ENCODE measurements at places on chromosomes 2 and 18.
A peak's percentile ranks its signal among the peaks of the same experiment; 100 is the strongest.

GRCh38 chr18:47750889-47751423 lies 179.5 kb downstream of the SMAD2 start:
- DNase-seq, result no peak

GRCh38 chr2:161238265-161238559 lies 70.0 kb upstream of the PSMD14 start:
- no peak for DNase-seq

- no peak for DNase-seq
Measured at GRCh38 chr2:96877042-96877451, 7.2 kb upstream of the SEMA4C start.

DNA sequence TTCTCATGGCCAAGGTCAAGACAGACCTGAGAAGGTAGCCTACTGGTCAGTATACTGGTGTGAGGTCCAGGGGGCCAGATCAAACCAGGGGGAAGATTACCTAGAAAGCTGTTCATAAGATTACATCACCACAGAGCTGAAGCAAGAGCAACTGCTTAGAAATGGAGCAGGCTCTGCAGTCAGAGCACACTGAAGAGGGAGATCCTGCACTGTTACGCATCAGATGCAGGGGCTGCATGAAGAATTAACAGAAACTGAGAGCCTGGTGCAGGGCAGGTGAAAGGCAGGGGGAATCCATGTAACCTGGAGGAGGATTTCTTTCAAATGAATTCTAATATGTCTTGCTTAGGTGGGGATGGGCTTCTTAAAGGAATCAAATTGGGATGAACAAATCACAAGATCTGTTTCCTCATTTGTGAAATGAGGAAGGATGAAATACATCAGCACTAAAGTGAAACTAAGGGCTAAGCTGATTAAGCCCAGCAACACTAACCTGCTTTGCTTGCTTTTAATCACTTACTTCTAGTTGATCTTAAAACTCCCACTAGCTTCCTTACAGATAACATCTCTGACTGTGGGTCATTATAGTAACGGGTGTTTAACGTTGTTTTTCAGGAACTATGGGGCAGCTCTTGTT lies 74.3 kb upstream of the ADAM23 start:
- no peak for DNase-seq

- no peak for DNase-seq
Measured at GRCh38 chr18:68148863-68149262, 566.0 kb downstream of the TMX3 start.

DNA sequence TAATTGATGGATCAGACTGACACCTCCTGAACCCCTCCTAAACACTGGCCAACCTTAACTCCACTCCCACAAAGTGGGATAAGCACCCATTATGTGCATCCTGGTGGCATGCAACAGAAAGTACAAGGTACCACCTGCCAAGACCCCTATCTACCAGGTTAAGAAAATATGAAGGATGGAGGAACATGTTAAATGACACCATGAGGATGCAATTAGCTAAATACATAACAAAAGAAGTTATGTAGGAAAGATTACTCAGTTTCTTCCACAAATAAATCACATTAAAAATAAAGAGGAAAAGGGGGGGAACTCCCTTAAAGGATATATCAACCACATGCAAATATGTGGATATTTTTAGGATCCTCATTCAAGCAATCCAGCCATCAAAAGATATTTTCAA lies 12.6 kb downstream of the CTAGE1 start:
- no peak for DNase-seq

GRCh38 chr18:69968039-69968438 lies 20.4 kb upstream of the CD226 start:
- no peak for DNase-seq

DNA sequence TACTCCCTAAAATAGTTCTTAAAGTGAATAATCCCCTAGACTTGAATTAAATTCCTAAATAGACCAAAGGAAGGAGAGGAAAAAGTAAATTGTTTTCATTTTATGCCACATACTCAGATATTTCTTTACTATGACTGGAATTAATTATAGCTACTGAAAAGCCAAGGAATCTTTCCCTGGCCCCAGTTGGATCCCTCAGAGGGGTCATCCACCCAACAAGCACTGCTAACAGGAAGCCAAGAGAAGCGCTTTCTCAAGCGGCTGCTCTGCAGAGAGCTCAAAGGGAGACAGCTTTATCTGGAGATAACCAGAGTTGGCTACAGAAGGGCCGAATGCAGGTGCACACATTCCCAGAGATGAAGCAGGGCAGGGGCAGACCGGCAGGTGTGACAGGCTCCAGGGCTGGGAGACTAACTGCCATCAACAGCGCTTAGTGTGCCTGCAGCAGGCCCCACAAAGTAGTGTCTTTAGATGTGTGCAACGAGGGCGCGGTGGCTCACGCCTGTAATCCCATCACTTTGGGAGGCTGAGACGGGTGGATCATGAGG lies 51.1 kb downstream of the POLR1A start:
- peak; percentile 4 for DNase-seq

DNA sequence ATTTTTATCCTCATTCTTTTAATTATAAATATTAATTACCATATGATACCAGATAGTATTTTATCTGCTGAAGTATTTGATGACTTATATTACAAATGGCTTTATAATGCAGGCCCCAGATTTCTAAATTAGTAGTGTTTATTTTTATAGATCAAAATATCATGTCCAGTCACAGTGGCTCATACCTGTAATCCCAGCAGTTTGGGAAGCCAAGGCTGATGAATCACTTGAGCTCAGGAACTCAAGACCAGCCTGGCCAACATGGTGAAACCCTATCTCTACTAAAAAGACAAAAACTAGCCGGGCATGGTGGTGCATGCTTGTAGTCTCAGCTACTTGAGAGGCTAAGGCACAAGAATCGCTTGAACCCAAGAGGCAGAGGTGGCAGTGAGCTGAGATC lies 100.1 kb upstream of the ARHGAP15 start:
- no peak for DNase-seq

DNA sequence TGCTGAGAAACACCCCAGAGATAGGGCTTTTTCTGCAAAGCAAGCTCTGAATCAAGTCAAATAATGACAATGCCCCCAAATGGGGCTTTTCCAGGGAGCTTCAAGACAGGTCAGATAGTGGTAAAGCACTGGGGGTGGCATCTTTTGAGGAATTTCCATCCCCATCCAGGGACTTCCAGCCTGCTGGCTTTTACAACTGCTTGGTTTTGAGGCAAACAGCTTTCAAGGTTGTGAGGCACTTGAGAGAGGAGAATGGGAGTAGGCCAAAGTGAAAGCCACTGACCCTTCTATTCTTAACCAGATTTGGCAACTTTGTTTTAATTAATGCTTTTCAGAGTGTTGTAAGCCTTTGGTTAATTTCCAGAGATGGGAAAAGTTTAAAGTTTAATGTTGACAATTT lies 762.0 kb upstream of the POU3F3 start:
- no peak for DNase-seq

GRCh38 chr2:72149556-72150156 lies 2.0 kb upstream of the CYP26B1 start:
- no peak for DNase-seq

DNA sequence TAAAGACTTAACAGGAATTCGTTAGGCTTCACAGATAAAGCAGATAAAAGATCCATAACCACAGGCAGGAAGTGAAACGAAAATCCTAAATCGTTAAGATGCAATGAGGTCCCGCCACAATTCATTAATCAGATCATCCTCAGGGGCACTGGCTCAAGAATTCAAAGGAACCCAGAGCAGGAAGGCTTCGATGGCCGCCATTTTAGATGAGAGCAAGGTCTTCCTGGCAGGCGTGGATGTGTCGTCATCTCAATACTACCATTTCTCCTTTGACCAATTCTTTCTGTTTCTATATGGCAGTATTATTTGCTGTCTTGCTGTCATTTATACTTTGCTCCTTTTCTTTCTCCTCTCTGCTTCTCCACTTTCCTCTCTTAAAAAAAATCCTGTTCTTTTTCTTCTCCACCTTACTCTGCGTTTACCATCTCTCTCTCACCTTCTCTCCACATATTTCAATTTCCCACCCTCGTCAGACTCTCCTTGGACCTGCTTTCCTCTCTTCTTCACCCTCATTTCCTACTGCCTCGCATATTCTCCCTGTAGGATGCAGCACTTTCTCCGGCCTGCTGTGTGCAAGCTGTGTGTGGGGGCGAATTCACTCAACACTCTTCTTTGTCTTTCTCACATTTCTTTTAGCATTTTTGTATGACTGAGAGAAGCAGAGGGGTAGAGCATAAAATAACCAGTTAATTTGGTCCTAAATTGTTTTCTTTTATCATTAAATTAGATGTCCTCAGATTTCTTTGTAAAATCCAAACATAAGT lies 35.1 kb upstream of the LHCGR start:
- DNase-seq, result no peak

DNA sequence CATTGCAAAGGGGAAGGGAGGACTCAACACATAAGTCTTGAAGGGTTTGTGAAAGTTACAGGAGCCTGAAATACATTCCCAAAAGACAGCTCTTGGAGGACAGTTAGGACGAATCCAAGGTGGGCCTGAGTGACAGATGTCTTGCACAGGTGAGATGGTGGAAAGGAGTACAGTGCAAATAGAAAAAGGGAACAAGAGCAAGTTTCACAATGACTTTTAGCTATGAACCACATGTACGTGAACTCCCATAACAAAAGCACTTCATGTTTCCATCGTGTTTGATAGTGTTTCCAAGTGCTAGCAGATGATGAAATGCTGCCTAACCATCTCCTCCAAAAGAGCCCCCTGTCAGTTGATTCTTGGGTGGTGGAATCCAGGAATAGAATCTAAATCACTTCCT lies 1.8 kb downstream of the IL18RAP start:
- no peak for DNase-seq

- no peak for DNase-seq
Measured at GRCh38 chr2:40279482-40279881, 172.4 kb downstream of the SLC8A1 start.

DNA sequence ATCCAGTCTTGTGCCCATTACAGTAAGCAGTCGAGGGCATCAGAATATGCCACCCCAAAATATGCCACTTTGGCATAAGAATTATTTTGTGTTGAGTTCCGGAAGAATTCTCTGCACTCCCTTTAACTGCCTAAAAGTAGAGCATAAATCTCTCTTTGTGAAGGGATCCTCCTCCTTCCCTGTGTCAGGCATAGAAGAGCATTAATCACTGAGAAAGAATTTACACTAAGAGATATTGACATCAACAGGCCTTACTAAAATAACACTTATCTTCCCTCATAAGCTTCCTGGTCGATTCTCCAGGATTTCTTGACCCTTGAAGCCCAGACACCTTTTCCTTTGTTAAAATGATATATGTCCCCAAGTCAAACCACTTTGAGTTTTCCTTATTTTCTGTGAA lies 27.6 kb upstream of the KYNU start:
- DNase-seq, result no peak
